ENCODE measurements at places on chromosomes 2 and 18.

GRCh38 chr18:22591222-22591621, 173.5 kb upstream of the CTAGE1 start:
- no peak for DNase-seq

DNA sequence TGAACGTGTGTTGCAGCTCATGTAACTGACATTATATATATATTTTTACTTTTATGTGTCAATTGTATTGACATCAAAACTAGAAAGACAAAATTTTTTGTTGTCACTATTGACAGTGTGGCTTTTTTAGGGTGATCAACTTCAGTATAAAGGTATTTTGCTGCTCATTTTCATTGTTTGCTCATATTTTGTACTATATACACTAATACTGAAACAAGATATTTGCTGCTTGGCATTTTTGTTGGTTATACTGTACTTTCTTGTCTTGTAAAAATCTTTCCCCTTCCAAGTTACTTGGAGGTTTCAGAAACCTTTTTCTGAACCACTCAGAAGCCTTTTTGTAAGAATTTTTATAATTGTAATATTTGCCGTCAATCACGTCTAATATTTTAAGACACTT, 16.5 kb downstream of the AFTPH start:
- no peak for DNase-seq

GRCh38 chr2:42868874-42869273, 76.5 kb upstream of the HAAO start:
- no peak for DNase-seq

GRCh38 chr2:222656526-222657446, 894 bp upstream of the FARSB start:
- no peak for DNase-seq

DNA sequence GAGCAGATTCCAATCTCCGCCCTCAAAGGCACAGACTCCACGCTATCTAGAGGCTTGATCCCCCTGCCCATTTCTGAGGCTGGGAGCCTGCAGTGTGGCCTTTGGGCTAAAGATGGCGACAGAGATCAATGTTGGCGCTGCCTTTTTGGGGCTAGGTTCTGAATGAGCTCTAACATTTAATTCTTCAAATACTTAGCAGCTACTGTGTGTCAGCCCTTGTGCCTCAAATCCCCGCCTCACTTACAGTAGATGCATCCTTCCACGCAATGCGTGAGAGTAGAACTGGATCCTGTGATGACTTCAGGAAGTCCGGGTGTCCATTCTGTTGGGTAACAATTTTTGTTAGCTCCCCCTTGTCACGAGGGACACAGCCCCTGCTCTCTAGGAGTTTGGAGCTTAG, 12.4 kb downstream of the IL1F10 start:
- DNase-seq: peak; percentile 28

DNA sequence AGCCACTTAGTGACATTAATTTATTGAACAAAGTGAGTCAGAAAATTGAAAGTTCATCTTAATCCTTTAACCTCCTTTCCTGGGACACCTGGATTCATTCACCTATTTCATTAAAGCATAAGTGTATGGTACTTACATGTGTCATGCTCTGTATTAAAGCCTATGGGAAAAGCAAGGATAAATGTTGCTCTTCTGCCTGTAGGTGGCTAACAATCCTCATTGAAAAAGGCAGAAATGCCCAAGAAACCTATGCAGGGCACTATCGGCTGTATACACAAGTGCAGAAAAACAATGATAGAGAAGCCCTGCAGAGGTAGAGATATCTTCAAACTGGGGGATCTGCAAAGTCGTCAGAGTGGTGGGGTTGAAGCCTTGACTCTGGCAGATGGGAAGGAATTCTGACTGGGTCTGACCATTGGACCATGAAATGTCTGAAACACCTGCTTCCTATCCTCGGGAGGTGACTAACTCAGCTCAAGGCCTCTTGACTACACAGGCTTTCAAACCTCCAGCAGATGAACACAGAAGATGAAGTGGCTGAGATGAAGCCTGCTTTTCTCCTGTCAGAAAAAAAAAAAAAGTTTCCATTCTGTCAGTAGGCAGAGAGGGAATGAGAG, 83.1 kb downstream of the DCC start:
- no peak for DNase-seq

- no peak for DNase-seq
These were observed 44.5 kb downstream of the HS6ST1 start for GRCh38 chr2:128274218-128274617.

DNA sequence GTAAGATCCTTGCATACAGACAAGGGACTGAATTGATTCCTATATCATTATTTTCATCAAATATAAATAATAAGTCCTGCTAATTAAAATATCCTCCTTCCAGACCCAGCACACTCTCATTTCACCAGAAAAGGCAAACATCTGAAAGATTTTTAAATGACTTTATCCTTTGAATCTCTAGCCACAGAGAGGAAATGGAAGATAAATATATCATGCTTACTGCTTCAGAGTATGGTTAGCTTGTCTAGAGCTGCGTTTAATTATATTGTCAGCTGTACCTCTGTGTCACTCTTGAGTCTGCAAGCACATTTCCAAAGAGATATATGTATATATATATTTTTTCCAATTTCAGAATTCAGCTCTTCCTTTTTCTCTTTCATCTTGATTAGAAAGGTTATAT, 232.7 kb downstream of the TRIB2 start:
- DNase-seq: no peak

DNA sequence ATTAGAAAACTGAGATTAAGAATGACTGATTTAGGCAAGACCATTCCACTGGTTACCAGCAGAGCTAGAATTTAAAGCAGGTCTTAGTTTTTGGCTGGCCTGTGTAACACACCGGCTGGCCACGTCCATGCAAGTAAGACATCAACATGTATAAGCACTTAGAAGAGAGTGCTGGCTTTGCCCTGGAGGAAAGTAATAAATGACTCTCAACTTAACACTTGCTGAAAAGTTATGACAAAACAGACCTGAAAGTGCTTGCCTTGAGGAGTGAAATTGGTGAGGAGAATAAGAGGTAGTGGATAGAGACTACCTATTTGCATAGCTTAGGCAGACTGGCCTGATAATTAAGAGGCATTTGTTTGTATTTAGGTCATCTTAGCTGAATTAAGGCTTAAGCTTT, 165.7 kb upstream of the KCNJ3 start:
- DNase-seq: no peak

- DNase-seq: no peak
These were observed 764.1 kb downstream of the TDRD15 start for GRCh38 chr2:21887881-21888280.

GRCh38 chr2:188243381-188243780, 48.3 kb upstream of the GULP1 start:
- no peak for DNase-seq

Measured in stimulated activated CD4-positive, alpha-beta T cell treated with anti-CD3 and anti-CD28 coated beads, Interleukin-12 subunit alpha, Interleukin-12 subunit beta, amount 100 ng/mL, for 24 hours (primary cell).